Activated T-cell treated with anti-CD3 and anti-CD28 coated beads, Interleukin-2, amount 50 U/mL, for 4 hours (primary cell): ENCODE measurements at places on chromosomes 1 and 21. TPM values are rescaled to one million over a fixed set of nuclear protein-coding genes. Genes with fewer than 3 reads are reported as not detected.

DNA sequence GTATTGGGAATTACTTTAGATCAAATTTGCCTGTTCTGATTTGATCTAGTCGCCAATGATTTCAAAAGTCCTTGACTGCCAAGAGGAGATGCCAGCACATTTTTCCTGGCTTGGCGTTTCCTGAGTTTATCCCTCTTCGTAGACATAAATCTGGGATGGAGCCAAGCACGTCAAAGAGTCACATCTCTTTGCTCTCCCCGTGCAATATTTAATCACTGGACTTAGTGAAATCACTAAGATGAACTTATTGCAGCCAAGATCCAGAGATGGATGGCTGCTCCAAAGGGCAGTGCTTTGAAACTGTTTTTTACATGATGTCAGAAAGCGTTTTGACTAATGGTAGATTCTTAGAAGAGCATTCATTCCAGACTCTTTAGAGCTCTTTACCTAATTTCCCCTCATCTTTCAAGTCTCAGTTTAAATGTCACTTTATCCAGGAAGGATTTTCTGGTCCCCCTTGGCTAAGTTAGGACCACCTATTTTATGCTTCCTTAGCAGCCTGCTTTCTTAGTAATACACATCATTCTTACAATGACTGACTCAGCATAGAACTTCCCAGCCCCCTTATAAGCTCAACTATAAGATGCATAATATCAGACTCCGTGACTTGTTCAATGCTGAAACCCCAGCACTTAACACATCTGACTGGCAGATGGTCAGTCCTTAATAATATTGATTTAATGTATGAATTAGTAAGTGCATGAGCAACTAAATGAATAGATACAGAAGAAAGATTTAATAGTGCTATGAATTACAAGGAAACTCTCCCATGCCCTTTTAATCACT lies 94.4 kb upstream of the GREM2 start:
- DNase-seq, result no peak

DNA sequence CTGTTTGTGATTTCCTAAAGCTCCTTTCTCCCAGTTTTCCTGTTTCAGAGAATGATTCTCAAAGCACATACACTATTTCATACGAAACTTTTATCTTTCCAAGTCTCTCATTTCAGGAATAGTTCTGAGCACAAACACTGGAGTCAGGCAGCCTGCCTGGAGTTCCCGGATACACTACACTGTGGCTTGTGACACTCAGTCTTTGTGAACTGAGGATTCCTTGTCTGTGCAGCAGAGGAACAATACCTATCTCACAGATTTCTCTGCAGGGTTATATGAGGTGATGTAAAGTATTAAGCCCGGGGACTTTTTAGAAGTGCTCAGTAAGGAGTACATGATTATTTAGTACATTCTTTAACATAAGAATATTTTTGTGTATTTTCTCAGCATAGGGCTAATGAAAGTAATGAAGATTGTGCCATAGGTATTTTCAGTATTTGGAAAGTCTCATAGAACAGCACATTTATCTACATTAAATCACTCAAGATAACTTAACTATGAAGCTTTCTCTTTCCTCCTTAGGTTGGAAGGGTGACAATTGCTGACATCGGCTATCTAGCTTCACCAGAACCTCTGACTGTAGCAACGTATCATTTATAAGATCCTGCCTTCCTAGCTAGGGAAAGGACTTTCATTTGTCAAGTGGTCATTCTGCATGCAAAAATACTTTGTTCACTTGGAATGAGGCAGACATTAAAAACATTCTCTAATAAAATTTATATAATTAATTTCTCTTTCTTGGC lies 12.9 kb downstream of the GBP2 start:
- DNase-seq, result no peak

GRCh38 chr1:94422115-94422820 lies 4.1 kb downstream of the ABCD3 start:
- no peak for DNase-seq

GRCh38 chr1:220473440-220473839 lies 54.5 kb upstream of the MARK1 start:
- no peak for DNase-seq

- DNase-seq, result no peak
These were observed 1.2 kb upstream of the NUCKS1 start for GRCh38 chr1:205751036-205751651.

- DNase-seq, result no peak
These were observed 26.3 kb upstream of the PTGFR start for GRCh38 chr1:78464449-78464891.

DNA sequence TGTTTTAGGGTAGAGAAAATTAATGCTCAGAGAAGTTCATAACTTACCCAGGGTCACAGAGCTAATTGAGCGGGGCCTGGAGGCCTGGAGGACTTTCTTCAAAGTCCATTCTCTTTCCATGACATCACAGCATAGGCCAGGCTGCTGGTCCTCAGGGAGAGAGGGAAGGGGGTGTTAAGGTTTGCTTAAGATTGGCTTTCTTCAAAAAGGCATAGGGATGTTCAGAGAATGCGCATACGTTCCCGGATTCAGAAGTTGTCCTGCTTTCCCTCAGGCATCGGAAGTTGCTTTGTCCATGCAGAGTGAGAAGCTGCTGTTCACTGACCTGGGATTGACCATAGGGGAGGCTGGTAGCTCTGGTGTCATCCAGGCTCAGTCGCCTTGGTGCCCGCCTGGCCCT lies 25.0 kb downstream of the RASSF5 start:
- DNase-seq, result no peak

DNA sequence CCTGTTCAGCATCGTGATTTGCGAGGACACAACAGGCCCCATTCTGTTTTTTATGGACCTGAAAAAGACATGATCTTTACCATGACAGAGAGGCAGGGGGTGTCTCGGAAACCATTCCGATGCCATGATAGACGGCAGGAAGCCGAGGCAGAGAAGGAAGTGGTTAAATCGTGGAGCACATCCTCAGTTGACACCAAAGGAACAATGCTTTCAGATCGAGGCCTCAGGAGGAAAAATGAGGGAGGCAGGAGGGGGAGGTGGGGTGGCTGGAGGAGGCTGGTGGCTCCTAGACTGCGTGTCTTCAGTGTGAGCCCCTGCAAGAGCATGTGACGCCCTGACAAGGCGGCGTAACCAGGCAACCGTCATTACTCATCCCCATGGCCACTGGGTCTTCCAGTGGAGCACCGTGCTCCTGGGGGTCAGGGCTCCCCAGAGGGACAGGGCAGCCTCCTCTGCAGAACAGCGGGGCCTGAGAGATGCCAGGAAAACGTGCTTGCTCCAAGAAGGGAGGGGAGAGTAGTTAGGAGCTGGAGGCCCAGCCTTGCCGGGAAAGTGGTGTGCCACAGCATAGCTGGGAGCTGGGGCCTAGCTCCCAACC lies 172.8 kb upstream of the TMEM51 start:
- DNase-seq, result no peak

The FCRL1 gene
- total RNA-seq, result 0.11 TPM

The SLAMF6 gene
- 19.6 TPM for total RNA-seq

The C1orf56 gene
- total RNA-seq, result 0.99 TPM
